ENCODE measurements at places on chromosomes 1 and 21. TPM values are rescaled to one million over a fixed set of nuclear protein-coding genes. Genes with fewer than 3 reads are reported as not detected.

The AGO3 gene
- 19.6 TPM for total RNA-seq

- peak; percentile 80 for DNase-seq
Measured at GRCh38 chr1:211259638-211260126, 516 bp downstream of the RCOR3 start.

DNA sequence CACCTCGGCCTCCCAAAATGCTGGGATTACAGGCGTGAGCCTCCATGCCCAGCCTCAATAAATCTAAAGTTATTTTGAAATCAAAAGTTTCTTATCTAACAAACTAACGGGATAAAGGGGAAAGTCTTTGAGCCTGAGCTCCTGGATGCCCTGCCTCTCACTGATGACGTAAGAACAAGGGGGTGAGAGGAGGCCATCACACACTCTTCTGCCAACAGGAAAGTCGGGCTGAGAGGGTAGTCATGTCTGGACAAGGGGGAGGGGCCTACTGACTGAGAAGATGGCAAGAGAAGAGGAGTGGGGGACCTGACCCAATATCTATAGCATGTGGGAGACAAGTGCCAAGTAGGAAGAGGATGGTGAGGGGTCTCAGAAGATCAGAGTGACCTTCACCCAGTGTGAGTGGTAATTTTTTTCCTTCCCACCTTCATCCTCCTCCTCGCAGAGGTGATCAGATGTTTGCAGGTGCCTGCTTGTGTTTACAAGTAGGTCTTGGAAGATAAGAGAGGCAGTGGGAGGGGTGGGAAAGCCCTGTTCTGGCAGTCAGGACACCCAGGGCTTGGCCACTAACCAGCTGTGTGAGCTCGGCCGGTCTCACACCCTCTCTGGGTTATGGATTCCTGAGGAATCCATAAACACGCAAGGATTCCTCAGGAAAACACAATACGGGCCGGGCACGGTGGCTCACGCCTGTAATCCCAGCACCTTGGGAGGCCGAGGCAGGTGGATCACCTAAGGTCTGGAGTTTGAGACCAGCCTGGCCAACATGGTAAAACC lies 9.6 kb downstream of the UQCRHL start:
- DNase-seq = peak; percentile 7

DNA sequence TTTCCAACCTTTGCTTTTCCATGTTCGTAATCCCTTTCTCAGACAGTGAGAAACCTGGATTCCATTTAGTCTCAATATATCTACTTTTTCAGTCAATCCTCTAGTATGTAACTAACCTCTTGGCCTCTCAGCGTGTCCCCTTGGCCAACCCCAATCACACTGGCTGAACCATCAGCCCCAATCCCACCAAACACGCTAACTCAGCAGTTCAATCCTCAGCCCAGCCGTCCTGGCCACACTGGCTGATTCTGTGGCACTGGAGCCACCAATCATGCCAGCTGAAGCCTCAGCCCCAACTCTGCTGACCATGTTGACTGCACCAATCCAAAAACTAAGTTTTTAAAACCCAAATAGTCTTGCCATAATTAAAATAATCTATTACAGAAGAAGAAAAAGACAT lies 6.6 kb upstream of the MGST3 start:
- no peak for DNase-seq

DNA sequence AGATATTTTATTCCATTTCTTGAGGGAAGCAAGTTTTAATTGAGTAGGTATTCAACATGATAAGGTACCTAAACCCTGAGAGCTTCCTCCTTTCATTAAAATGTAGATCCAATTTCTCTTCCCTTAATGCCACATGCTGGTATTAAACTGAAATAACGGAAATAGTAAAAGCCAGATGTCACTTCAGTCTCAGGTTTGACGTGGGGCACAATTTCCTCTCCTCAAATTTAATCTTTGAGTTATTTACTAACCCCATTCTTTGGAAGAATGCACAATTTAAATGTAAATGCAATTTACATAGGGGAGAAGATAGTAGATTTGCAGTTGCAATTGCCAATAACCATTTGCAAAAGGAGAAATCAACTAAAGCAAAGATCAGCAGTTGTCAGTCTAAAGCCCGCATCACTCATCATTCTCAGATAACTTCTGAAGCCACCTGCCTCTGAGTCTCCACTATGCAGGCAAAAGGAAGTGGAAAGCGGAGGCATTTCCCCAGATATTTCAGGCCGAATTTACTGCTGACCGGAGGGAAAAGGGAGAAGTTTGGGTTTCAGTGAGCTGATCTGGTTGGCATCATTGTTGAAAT lies 2.1 kb upstream of the LEMD1 start:
- DNase-seq = no peak

The DNALI1 gene
- total RNA-seq = 9.9 TPM

DNA sequence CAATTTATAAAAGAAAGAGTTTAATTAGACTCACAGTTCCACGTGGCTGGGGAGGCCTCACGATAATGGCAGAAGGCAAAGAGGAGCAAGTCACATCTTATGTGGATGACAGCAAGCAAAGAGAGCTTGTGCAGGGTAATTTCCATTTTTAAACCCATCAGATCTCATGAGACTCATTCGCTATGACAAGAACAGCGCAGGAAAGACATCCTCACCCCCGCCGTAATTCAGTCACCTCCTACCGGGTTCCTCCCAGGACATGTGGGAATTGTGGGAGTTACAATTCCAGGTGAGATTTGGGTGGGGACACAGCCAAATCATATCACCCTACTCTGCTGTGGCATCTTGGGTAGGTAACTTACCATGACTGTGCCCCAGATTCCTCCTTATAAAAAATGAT lies 79.8 kb downstream of the AK5 start:
- DNase-seq = no peak

DNA sequence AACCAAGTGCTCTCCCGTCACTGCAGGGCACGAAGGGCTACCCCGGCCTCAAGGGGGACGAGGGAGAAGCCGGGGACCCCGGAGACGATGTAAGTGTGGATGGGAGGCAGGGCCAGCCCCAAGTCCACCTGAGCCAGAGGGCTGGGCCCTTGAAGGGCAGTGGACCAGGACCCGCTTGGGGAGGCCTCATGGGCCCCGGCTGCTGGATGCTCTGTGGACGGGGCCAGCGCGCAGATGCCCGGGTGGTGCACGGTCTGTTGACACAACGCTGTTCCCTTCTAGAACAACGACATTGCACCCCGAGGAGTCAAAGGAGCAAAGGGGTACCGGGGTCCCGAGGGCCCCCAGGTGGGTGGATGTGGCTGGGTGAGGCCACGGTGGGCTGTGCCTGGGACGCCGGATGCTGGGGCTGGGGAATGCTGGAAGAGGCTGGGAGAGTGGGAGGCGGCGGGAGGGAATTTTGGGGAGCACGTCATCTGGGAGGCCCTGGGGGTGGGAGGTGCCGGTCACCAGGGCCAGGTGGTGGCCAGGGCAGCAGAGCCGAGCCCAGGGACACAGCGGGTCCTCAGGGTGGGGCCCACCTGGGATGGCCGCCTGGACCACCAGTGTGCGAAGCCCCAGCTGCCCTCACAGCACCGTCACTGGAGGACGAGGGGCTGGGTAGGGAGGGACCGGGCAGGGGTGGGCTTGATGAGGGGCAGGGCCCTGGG lies 17.5 kb downstream of the COL6A1 start:
- DNase-seq = peak; percentile 16

DNA sequence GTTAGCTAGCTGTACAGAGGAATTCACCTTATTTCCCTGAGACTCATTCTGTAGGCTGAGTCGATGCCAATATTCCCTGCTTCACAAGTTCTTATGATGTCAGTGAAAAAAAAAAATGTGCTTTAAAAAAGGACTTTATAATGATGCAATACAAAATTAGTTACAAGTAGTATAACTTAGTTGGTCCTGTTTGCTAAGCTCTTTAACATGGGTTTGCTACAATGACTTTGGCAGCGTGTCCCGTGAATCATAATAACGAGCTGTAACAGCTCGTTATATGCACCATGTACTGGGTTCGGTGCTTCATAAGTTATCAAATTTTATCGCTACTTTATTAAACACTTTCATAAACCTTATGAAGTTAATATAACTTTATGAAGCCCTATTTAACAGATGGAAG lies 349.7 kb downstream of the LMX1A start:
- DNase-seq = no peak

The LINGO4 gene
- 0.37 TPM for total RNA-seq

DNA sequence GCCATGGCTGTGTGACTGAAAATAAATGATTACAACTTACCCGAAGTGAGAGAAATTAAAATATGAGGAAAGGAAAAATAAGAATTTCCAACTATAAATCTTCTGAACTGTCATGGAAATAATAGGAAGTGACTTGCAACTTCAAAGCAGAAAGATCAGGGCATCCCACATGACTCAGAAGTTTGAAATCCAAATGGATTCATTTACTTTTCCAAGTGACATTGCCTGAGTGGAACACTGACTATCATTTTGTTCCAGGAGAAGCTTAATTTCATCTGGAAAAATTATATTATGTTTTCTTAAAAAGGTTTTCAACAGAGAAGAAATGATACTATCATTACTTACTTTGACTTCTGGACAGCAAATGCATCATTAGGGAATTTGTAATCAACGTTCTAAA lies 110.8 kb downstream of the GREM2 start:
- DNase-seq = no peak

The NT5C1A gene
- total RNA-seq = 41.9 TPM

DNA sequence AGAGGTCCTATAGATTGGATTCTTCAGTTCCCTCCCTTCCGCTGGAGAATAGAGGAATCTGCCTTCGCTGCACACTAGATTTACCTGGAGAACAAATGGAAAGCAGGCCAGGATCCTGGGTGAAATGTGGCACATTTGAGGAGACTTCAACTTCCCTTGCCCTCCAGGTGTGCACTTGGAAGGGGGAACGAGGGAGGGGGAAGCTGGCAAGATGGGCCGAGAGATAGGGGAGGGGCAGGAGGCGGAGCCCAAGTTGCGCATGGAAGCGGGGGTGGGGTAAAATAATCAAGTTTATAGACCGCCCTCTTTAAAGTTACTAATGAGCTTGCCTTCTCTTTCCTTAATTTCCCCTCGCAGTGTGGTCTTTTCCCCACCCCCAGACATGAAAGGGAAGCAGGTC lies 155.7 kb upstream of the CAMK1G start:
- DNase-seq = no peak

GRCh38 chr1:245503548-245503947 lies 348.8 kb downstream of the KIF26B start:
- no peak for DNase-seq

The C1QA gene
- 112 TPM for total RNA-seq

- no peak for DNase-seq
Measured at GRCh38 chr1:31595836-31596736, 19.8 kb downstream of the TINAGL1 start.

DNA sequence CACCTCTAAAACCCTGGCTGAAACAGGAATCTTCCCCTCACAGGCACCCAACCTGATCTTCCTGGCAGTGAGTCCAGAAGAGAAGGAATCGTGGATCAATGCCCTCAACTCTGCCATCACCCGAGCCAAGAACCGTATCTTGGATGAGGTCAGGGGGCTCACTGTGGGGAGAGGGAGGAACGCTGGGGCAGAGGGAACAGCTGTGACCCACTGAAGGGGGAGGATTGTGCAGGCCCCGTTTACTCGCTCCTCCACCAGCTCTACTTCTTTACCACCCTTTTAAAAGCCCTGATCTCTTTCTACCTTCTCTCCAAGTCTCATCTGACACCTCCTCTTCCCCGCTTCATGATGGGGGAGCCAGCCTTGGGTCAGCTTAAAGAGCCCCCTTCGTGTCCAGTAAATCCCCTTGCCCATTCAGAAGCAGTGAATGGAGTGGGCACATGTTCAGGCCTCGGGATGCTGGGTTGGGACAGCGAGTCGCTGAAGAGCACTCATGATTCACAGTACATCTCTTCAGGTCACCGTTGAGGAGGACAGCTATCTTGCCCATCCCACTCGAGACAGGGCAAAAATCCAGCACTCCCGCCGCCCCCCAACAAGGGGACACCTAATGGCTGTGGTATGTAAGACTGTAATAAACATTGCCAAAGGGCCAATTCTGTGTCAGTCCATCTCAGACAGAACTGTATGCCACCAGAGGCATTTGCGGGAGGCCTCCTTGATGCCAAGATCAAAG lies 7.3 kb downstream of the PLEKHO1 start:
- DNase-seq = no peak

DNA sequence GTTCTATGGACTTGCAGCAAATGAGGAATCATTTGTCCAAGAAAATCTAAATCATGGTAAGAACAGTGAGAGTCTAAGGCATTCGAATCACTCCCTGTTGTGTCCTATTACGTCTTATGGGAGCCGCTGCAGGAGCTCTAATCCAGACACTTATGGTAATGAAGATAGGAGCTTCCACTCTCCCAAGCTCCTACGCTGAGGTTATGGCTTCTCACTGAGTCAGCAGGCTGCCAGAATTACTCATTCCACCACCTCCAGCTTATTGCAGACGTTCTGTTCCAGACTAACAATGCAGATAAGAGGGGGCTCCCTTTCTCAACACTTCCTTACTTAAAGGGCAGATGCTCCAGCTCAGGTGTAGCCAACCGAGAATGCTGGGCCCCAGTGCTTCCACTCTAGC lies 212.6 kb downstream of the GREM2 start:
- DNase-seq = no peak

The REN gene
- total RNA-seq = 0.51 TPM

DNA sequence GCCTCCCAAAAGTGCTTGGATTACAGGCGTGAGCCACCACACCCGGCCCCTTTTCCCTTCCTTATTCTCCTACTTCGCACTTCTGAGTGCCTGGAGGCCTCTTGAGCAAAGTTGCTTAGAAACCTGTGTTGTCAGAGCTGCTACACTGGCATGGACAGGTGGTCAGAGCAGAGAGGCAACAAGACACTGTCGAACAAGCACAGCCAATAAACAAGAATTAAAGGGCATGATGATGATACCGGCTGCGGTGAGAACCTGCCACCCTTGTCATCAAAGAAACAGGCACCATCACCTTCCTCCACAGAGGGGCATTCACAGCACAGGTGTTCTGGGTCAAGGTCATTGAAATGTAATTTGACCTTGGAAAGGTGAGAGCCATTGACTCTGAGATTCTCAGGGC lies 23.3 kb downstream of the STUM start:
- DNase-seq = no peak

- DNase-seq = no peak
Measured at GRCh38 chr1:119011706-119012105, 23.6 kb upstream of the TBX15 start.

GRCh38 chr1:245277276-245277675 lies 122.5 kb downstream of the KIF26B start:
- no peak for DNase-seq

DNA sequence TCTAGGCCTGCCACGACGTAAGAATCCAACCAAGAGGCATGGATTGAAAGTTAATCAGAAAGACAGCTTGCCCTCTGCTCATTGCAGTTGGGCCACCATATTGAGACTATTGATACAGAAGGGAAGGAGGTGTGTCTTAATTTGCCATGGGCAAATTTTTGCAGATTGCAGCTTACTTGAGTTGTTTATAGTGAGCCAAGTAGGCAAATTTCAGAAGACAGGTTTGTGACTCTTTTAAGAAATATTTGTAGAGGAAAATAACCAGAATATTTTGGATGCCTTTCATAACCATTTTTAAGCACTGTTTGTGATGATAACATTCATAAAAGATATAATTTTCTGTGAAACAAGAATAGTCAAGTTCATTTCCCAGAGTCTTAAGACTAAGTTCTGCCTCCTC lies 74.1 kb downstream of the PRDM2 start:
- DNase-seq = no peak
